Activated CD4-positive, alpha-beta T cell treated with anti-CD3 and anti-CD28 coated beads, Interleukin-2, amount 50 U/mL, for 1 hour (primary cell): ENCODE measurements at places on chromosomes 7 and 10.

DNA sequence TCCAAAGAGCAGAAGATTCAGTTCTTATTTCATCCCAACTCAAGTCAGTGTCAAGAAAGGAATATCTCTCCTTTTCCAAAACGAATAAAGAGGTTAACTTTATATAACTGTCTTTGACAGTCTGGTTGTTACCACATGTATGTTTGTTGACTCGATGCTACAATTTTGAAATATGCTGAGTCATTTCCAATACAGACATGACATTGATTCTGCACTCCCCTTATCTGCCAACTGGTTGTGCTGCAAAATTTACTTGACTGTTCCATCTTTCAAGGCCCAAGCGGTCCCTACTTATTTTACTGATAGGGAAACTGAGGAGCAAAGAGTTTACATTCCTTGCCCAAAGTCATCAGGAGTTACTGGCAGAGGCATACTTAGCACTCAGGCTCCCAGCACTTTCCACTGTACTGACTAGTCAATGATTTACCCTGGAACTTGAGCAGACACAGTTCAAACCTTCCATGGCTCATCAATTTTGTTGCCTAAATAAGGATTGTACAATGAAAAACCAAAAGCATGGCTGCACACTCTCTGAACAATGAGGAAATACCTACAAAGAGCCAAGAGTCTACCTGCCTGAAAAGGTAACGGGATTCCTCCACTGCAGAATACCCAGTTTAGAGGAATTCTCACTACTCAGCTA, 52.8 kb downstream of the ABLIM1 start:
- DNase-seq: no peak

- DNase-seq: no peak
Measured at GRCh38 chr7:45622058-45622457, 47.9 kb downstream of the ADCY1 start.

DNA sequence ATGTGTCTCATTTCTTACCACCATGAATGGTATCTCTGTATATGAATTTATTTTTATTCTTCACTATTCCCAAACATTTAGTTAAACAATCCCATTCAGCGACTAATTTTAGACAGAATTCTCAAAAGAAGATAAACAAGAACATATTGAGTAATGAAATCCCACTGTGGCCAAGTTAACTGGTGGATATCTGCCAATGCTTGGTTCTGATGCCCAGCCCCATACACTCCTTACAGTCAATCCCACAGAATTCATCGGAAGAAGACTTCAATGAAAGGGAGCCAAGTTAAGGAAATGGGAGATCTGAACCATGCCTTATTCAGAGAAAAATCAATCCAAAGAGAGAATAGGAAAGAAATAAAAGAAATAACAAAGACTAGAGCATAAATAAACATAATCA, 518.0 kb downstream of the XPNPEP1 start:
- DNase-seq: no peak

DNA sequence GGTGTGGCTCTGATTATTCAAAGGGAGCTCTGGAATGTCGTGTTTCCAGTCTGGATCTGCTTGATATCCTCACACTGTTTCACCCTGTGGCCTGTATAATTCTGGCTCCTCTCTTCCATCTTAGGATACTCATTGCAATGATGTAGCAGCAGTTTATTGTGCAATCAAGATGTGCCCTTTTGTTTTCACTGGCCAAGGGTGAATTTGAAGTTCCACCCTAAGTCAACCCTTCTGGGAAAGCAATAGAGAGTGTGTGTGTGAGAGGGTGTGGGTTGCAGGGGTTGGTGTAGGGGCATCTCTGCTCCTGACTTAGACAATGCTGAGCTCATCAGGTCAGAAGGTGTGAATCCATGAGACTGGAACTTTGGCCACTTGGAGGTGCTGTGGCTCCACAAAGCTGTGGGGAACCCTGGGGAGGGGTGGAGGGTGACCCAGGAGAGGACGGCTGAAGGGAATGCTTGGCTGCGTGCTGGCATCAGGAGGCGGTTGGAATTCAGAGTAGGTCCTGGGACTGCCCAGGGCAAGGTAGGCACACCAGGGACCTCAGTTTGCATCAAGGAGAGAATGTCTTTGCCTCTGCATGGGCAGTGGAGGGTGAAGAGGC, 118.0 kb upstream of the PRSS58 start:
- no peak for DNase-seq

- DNase-seq: no peak
Measured at GRCh38 chr7:39592586-39592985, 26.4 kb downstream of the YAE1 start.

DNA sequence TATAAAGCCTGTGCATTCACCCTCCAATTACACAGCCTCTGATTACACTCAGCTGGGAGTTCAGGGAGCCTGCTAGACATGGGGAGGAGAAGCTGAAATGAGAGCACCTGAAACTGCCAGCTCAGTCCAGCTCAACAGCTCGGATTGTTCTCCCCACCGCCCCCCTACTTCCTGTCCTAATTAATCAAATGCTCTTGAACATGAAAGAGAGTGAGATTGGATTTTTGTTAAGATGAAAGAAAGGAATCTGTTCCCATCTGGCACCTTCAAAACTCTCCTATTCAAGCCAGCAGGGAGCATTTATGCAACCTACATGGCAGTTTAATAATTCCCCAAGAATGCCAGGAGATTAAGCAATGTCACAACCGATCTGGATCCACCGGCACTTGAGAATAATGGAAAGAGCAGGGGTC, 98.0 kb downstream of the NPSR1 start:
- DNase-seq: no peak

GRCh38 chr7:101989101-101989500, 171.7 kb downstream of the CUX1 start:
- DNase-seq: no peak

GRCh38 chr10:112985690-112986543, 35.9 kb downstream of the TCF7L2 start:
- no peak for DNase-seq

GRCh38 chr10:90722832-90723231, 135.0 kb downstream of the HTR7 start:
- no peak for DNase-seq

DNA sequence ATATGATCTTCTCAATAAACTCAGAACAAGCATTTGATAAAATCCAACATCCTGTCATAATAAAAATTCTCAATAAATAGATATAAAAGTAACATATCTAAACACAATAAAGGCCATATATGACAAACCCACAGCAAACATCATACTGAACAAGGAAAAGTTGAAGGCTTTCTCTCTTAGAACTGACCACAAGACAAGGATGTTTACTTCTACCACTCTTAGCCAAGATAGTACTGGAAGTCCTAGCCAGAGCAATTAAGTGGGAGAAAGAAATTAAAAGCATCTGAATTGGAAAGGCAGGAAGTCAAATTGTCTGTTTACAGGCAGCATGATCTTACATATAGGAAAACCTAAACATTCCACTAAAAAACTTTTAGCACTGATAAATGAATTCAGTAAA, 510.9 kb downstream of the ANKRD7 start:
- no peak for DNase-seq

DNA sequence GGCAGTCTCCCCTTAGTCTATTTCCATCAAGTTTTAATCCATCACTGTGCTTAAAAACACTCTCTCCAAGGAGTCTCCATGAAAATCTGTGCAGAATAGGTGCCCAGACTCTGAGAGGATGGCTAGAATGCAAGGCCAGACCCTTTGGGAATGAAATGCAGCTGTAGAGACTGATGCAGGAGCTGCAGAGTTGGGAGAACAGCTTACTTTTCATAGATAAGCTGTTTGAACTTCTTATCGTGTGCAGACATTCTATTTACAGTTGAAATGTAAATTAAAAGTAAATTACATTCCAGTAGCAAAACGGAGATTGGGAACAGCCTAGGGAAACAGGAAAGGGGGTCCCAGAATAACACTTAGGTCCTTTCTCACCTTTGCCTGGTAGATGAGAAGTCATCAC, 14.9 kb downstream of the ZNF22 start:
- no peak for DNase-seq

GRCh38 chr7:88386665-88387156, 80.0 kb upstream of the STEAP4 start:
- no peak for DNase-seq

- DNase-seq: no peak
Measured at GRCh38 chr7:140350056-140350455, 48.3 kb downstream of the SLC37A3 start.

DNA sequence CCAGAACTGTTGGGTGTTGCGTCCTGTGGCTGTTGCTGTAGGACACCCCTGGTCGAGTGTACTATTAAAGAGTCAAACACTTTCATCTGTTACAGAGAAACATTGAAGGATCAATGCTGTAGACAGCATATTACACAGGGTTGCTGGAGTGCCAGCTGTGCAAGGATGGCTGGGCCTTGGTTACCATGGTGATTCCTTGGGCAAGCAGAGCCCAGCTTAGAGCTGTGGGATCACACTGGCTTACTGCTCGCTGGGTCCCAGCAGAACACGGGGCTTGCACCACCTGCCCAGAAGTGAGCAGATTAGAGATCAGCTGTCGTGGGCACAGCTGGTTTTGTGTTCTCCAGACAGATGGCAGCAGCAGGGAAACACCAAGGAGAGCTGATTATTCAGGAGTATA, 76.0 kb downstream of the GPR141 start:
- no peak for DNase-seq

DNA sequence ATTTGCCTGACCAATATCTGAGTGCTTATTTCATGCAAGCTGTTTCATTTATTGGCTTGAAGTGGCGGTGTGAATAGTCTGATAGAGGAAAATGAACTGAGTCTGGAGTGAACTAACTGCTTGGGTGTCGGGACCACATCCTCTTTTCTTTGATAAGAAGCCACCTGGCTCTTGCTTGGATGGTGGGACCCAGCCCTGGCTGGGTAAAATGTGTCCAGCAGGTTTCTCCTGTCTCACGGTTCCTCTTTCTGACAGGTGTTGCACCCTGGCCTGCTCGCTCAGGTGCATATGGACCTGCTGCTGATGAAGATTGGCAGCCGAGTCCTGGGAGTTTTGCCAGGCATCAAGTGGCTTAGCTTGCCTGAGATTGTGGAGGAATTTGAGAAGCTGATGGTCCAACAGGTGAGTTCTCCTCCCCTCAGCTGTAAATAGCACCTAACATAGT, 1.6 kb downstream of the ADCK2 start:
- DNase-seq: no peak

DNA sequence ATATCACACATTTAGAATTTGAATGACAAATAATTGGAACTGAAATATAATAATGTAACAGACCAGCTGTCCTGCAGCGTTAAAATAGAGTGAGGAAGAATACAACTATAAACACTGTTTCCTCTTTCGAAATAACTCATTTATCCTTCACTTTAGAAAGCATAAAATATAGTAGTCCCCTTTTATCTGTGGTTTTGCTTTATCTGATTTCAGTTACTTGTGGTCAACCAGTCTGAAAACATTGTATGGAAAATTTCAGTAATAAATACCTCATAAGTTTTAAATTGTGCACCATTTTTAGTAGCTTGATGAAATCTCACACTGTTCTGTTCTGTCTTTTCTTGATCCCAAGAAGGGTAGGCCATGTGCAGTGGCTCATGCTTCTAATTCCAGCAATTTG, 31.7 kb downstream of the POLR1F start:
- no peak for DNase-seq

DNA sequence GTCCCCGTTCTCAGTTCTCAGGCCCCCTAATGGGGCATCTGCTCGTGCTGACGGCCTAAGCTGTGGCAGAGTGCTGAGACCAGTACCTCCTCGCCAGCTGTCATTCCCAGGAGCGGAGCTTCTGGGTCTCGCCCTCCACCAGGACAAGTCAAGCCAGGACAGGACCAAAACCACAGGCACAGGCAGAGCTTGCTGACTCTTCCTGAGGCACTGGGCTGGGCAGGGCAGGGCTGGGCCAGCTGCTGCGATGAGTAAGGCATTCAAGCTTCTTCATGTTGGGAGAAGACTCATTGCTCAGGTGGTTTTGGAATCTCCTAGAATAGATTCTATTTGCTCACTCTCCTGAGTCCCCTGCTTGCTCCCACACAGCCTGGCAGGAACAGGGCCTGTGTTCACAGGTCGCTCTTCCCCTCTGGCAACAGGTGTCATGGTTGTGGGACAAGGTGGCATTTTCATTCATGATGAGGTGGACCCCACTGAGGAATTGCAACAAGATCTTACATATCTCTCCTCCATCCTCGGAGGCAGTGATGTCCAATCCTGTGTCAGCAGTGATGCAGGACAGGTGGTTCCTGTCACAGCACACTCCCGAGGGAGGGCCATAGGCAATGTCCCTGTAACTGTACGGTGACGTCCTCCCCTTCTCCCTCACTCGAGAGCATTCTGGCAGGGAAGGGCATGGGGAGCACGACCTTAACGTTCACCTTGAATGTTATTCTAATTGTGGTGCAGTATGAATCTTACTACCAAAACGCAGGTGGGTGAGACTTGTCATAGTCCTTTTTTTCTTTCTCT, 17.0 kb upstream of the SH3PXD2A start:
- DNase-seq: no peak

- no peak for DNase-seq
Measured at GRCh38 chr7:151068069-151068773, 8.8 kb downstream of the SLC4A2 start.

GRCh38 chr10:60877777-60878120, 66.2 kb downstream of the RHOBTB1 start:
- no peak for DNase-seq

GRCh38 chr10:21048068-21048467, 151.0 kb upstream of the NEBL start:
- DNase-seq: no peak

- DNase-seq: no peak
Measured at GRCh38 chr10:8919280-8919679, 864.8 kb downstream of the GATA3 start.

GRCh38 chr10:75470901-75471300, 39.5 kb downstream of the LRMDA start:
- DNase-seq: no peak

GRCh38 chr7:88789480-88790064, 6.0 kb downstream of the TEX47 start:
- no peak for DNase-seq

GRCh38 chr10:132467464-132468149, 70.0 kb upstream of the INPP5A start:
- DNase-seq: no peak

DNA sequence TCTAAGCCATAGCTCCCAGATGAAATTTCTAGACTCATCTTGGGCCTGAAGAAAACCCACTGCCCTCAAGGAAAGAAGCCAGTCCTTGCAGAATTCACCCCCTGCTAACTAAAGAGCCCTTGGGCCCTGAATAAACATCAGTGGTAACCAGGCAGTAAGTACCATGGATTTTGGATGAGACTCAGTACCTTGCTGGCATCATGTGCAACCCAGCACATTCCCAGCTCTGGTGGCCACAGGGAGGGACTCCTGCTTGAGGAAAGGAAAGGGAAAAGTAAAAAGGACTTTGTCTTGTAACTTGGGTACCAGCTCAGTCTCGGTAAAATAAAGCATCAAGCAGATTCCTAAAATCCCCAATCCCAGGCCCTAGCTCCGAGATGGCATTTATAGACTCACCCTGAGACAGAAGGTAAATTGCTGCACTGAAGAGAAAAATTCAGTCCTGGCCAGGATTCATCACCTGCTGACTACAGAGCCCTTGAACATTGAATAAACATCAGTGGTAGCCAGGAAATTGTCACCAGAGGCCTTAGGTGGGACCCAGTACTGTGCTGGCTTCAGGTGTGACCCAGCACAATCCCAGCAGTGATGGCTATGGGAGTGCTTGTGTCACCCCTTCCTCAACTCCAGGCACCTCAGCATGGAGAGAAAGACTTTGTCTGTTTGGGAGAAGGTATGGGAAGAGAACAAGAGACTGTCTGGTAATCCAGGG, 31.2 kb upstream of the SFTPD start:
- no peak for DNase-seq

GRCh38 chr7:156074084-156074483, 261.8 kb upstream of the SHH start:
- no peak for DNase-seq

- DNase-seq: no peak
Measured at GRCh38 chr7:45978010-45978681, 57.1 kb upstream of the IGFBP3 start.
